Naive thymus-derived CD4-positive, alpha-beta T cell (primary cell): ENCODE measurements at places on chromosomes 7 and 10. TPM values are rescaled to one million over a fixed set of nuclear protein-coding genes. Genes with fewer than 3 reads are reported as not detected.

DNA sequence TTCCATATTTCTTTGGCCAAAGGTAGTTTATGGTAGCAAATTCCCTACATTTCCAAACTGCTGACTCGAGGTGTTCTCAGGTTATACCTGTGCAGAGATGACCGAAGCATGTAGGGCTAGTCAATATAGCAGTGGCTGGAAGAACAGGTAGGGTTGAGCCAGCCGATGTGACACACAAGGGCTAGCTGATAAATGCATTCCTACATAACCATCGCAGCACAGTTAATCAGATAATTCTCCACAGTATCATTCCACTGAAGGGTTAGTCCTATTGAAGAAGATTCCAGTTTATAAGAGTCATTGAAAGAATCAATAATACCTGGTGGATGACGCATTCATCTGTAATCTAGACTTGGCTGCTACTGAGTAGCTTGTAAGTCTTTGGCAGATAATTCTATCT, 220.0 kb downstream of the KIF20B start:
- DNase-seq: no peak

DNA sequence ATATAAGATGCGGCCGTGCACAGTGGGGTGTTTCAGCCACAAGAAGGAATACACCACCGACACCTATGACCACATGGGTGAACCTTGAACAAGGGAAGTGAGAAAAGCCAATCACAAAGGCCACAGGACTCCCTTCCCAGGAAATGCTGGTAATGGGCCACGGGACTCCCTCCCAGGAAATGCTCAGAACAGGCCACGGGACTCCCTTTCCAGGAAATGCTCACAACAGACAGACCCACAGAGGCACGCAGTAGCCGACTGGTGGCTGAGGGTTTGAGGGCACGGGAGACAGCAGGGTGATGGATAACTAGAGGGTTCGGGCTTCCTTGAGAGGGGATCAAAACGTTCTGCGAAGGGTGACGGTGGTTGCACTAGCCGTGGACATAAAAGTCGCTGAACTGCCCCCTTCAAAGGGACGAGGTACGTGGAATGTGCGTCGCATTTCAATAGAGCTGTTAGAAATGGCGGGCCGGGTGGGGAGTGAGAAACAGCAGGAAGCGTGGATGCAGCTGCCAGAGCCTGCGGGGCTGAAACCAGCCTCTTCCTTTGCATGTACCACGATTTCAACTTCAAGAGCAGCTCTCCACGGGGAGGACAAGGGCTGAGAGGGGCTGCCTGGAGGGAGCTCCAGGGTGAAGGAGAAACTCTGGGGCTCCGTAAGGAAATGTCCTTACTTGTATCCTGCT, 274.0 kb downstream of the ELFN1 start:
- DNase-seq: no peak

DNA sequence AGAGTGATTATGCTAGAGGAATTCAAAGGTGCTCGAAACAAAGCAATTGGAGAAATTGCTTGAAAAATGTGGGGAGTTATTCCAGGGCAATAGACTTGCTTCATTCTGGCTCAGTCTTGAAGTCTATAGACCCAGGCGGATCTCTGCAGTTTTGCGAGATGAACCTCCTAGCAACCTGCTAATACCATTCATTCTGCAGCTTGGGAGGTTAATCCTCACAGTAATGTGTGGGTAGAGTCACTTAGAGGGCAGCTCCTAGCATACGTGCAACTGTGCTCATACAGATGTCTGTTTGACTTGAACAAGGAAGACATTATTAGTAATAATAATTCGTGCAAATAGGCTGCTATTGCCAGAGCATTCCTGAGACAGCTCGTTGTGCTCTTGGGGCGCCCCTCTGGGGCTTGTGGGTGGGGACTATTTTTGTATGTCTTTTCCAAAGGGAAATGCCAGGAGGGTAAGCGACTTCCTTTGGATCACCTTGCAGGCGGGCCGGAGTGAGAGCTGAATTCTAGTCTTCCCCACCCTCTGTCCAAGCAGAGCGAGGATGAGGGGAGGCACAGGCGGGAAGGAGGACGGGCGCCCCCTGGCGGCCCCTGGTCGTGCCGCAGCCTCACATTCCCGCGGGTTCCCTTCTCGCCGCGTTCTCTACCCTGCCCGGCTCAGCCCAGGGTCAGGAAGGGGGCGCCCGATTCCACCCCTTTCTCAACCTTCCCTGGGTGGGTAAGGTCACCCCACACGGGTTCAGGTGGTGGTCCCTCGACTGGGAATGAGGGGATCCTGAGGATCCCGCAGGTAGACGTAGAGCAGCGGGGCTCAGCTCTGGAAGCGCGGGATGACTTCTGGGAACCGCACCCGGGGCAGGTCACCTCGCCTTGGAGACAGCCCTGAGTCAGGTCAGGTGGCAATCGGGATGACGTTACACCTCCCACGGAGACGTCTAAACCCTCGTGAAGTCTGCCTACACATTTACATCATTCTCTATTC, 241.5 kb downstream of the PHTF2 start:
- peak; percentile 23 for DNase-seq

- DNase-seq: no peak
Observed at GRCh38 chr7:156604836-156605695, 35.5 kb upstream of the RNF32 start.

KEL gene
- total RNA-seq: 0.11 TPM
